ENCODE measurements at places on chromosomes 4 and X.

DNA sequence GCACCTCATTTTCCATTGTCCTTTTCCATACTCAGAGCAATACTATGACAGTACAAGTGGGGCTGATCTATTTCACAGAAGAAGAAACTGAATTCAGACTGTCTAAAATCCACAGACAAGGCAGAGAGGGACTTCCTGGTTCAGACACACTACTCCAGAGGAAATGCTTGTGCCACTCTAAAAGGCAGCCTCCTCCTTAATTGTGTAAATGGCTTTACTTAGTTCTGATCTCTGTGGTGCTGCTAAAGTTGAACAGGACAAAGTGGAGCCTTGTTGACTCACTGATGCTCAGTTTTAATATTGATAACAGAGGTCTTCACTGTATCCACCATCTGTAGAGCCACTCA is 122.4 kb downstream of the KIT start:
- no peak for DNase-seq

DNA sequence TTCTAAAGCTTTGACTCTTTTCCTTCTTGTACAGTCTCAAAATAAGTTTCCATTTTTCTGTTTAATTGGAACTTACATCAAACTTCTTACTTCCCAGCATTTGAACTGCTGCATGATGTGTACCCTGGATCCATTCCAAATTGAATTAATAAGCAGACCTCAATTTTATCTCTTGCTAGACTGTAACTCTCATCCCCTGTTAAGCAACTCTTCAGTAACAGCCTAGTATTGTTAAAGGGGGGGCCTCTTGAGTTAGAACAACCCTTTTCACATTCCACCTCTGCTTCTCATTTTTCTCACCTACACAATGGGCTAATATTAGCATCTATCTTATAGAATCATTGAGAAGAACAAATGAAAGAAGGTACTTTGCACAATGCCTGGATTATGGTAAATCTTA is 169.4 kb downstream of the IL1RAPL1 start:
- DNase-seq, result no peak

- DNase-seq, result no peak
Measured at GRCh38 chrX:68652326-68653170, 5.1 kb downstream of the STARD8 start.

GRCh38 chrX:26822448-26822847 is 606.5 kb downstream of the MAGEB5 start:
- no peak for DNase-seq
